ENCODE measurements at places on chromosomes 1 and 21.

DNA sequence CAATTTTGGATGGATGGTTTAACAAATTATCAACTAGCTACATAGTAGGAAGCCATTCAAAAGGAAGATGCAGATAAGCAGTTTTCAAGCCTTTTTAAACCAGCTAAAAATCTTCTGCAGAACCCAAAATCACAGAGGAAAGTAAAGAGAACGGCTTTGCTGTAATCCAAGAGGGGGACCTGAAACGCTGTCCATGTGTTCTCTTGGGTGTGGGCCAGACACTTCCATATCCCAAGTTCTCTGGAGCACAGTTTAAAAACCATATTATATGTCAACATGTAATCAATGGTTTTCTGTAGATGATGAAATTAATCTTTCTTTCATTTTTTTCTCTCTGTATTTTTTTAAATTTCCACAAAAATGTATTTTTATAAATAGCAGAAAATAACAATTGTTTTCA lies 90.5 kb downstream of the SELENOF start:
- no peak for DNase-seq

GRCh38 chr1:22039594-22040285 lies 12.8 kb upstream of the CDC42 start:
- DNase-seq: peak; percentile 69

DNA sequence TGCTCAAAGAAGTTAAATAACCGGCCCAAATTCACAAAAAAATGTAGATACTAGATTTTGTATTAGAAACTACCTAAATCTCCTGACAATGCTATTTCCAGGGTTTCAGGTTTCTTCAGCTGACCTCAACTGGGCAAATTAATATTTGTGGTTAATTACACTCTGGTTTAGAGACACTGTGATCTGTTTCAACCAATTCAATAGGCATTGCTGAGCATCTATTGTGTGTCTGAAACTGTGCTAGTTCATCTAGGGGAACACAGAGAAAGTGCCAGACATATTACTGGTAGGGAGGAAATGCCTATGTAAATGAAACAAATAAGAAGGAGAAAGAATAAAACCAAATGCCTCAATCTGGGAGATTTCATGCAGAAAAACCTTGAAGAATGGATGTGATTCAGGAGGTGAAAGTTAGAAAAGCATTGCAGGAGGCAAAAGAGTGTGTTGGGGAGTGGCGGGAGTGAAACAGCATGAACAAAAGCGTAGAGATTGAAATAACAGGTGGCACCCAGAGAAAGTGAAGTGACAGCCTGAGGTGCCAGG lies 51.3 kb upstream of the IVNS1ABP start:
- DNase-seq: no peak

DNA sequence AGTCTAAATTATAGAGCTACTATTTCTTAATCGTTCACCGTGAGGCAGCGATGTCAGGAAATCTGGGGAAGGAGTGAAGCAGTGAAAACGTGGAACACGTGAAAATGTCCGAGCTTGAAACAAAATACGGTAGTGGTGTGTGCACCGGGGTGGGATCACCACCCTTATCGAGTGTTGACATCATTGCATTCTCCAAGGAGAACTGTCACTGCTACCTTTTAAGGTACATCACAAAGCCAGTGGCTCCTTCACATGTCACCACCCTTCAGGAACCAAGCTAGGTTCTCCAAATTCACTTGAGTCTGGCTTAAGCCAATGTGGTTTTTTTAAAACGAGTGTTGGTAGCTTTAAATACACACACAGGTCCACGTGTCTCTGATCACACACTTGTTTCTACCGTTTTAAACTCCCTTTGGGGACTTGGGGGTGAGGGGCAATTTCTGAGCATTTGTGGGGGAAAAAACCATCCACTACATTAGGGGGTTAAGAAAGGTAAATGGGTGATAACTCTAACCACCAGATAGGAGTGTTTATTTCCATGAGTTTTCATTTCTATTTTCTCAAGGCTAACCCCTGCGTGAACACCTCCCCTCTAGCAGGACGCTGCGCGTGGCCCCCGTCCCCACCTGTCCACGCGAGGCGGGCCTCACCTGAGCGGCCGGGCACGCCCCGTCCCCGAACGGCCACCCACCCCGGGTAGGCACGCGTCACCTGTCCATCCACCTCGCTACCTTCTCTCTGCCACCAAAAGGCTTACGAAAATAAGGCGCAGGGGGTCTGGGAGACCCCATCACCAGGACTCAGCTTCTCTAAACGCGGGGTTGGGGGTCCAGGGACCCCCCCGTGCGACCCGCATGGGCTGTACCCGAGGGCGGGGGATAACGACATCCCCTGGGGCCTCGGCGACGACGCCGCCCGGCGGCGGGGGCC lies 978 bp downstream of the PRDM15 start:
- DNase-seq: no peak

- DNase-seq: no peak
Measured at GRCh38 chr1:83000286-83000685, 998.6 kb downstream of the TTLL7 start.
